ENCODE measurements at places on chromosomes 7 and 10. TPM values are rescaled to one million over a fixed set of nuclear protein-coding genes. Genes with fewer than 3 reads are reported as not detected.

DNA sequence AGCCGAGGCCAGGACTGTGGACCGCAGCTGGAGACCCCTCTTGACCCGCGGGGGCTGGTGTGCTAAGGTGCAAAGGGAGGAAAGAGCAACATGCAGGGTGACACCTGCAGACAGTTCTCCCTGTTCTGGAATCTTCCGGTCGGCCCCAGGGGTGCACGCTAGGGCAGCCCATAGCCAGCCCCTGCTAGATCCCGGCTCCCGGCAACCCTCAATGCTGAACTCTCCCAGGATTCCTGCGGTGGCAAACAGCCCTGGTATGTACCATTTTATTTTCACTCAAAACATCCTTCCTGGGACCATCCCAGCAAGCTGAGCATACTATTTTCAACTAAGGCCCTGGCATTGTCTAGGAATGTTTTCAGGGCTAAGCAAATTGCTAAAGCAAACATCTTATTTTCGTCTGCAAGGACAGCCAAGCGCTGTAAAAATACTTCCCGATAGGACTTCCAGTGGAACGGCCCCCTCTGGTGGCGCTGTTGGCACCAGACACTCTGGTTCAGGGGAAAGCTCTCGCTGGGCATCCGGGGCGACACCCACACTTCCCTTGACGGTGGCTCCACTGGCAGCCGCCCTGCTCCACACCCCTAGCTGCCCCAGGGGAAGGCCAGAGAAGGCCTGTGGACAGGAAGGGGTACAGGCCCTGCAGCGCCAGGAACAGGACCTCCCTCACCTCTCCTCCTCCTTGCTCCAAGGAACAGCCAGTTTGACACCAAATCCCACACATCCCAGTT is 99.4 kb downstream of the CTBP2 start:
- H3K27me3 ChIP-seq: no peaks in the 10 kb centered on the region
- H3K4me3 ChIP-seq: no peak overlapping the region
- peaks cover 5% of the 10 kb centered on the region for H3K36me3 ChIP-seq
- peak; percentile 87 for DNase-seq
- peak overlapping the region; percentile 93 for H3K27ac ChIP-seq

DNA sequence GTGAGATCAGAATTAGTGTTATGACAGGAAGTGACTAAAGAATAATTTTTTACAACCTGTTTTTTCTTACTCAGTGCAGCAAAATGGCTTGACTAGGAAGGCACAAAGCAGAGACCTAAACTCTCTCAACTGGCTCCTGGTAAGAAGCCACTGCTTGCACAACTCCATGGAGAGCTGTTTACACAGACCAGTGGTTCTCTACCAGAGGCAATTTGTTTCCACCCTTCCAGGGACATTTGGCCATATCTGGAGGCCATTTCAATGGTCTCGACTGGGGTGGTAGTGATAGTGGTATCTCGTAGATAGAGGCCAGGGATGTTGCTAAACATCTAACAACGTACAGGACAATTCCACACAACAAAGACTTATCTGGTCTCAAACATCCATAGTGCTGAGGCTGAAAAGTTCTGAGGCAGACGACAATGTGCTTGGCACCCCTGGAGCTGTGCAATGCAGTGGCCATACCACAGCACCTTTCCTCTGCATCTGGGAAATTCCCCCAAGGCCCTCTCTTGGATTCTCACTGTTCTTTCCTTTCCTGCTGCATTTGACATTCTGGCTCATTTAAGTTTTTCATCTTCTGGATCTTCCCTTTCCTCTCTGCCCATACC is 105.4 kb upstream of the LAMB4 start:
- no peak for DNase-seq
- no peaks in the 10 kb centered on the region for H3K36me3 ChIP-seq
- no peak overlapping the region for H3K4me3 ChIP-seq
- H3K27me3 ChIP-seq: no peaks in the 10 kb centered on the region

The CASTOR2 gene
- 67.8 TPM for total RNA-seq

The PTN gene
- 8.6 TPM for total RNA-seq

The GPNMB gene
- total RNA-seq: 74.4 TPM

The KNDC1 gene
- total RNA-seq: 1.8 TPM

DNA sequence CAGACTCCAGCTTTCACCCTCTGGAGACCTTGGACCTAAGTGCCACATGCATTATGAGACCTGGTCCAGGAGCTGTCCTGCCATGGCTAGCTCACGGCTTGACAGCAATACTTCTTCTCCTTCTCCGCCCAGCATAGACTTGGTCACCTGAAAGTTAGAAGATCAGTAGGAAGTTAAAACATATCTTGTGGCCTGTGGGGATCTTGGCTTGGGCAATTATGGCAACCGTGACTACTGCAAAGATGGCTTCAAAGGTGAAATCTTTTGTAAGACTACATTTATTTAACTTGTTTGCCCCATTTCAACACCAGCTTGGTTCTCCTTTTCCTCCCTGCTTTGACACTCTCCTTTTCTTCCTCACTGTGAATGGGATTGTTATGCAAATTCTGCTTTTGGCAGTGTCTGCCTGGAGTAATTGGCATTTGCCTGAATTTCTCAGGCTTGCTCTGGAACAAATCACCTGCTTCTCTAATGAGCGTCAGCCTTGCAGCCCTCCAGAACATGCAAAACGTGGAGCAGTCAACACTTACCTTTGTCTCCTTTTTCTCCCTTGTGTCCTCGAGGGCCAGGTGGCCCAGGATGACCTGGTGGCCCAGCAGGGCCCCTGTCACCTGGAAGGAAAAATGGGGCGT is 53.4 kb downstream of the COL17A1 start:
- H3K27ac ChIP-seq: no peak overlapping the region
- H3K27me3 ChIP-seq: no peaks in the 10 kb centered on the region
- no peak for DNase-seq
- H3K36me3 ChIP-seq: peaks cover 17% of the 10 kb centered on the region

The GPR141 gene
- 0.55 TPM for total RNA-seq

- H3K27ac ChIP-seq: peak overlapping the region; percentile 17
- DNase-seq: peak; percentile 77
- H3K4me1 ChIP-seq: no peaks in the 10 kb centered on the region
Measured at GRCh38 chr10:99993701-99994689, 15.8 kb downstream of the DNMBP start.

- no peak overlapping the region for H3K4me3 ChIP-seq
- H3K36me3 ChIP-seq: no peaks in the 10 kb centered on the region
- H3K4me1 ChIP-seq: no peaks in the 10 kb centered on the region
- H3K27ac ChIP-seq: no peak overlapping the region
- H3K27me3 ChIP-seq: no peaks in the 10 kb centered on the region
Measured at GRCh38 chr10:15563246-15563645, 156.5 kb downstream of the ITGA8 start.

DNA sequence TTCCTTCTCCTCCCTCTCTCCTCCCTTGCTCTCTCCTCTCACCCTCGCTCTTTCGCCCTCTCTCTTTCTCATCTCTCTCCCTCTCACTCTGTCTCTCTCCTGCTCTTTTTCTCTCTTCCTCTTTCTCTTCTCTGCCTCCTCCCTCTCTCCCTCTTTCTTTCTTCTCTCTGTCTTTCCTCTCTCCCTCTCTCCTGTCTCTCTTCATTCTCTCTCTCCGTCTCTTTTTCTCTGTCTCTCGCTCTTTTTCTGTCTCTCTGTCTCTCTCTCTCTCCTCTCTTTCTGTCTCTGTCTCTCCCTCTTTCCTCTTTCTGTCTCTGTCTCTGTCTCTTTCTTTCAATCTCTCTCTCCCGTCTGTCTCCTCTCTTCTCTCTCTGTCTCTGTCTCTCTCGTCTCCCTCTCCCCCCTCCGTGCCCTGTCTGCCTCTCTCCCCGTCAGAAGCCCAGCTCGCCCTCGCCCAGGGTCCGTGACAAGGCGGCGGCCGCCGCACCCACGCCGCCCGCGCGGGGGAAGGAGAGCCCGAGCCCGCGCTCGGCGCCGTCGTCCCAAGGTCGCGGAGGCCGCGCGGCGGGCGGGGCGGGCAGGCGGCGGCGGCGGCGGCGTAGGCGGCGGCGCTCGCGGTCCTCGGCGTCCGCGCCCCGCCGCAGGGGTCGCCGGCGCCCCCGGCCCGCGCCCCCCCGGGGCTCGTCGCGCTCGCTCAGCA is 21.3 kb upstream of the HSPB1 start:
- peaks cover 18% of the 10 kb centered on the region for H3K4me1 ChIP-seq
- no peak for DNase-seq
- H3K27ac ChIP-seq: no peak overlapping the region
- H3K4me3 ChIP-seq: peak overlapping the region; percentile 62
- no peaks in the 10 kb centered on the region for H3K36me3 ChIP-seq

GRCh38 chr7:27179030-27179429 is 4.9 kb upstream of the HOXA10 start:
- no peaks in the 10 kb centered on the region for H3K36me3 ChIP-seq
- H3K27ac ChIP-seq: no peak overlapping the region
- H3K4me1 ChIP-seq: peaks cover 29% of the 10 kb centered on the region

DNA sequence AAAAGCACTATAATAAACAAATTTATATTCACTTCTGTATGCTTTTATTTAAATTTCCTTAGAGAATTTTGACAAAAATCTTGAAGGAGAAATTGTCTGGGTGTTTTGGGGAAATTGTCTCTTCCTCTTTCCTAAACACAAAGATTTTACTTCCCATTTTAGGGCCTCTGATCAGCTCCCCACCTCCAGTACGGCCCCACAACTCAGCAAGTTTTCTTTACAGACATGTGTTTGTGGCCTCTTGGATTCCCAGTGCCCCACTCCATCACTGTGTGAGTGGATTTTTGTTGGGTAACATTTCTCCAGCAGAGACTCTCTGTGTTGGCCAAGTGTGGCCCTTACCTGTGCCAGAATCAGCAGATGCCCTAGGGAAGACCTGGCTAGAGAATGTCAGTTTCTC is 182.8 kb upstream of the CDC14C start:
- H3K27ac ChIP-seq: no peak overlapping the region
- H3K27me3 ChIP-seq: no peaks in the 10 kb centered on the region
- H3K4me1 ChIP-seq: no peaks in the 10 kb centered on the region
- DNase-seq: no peak

DNA sequence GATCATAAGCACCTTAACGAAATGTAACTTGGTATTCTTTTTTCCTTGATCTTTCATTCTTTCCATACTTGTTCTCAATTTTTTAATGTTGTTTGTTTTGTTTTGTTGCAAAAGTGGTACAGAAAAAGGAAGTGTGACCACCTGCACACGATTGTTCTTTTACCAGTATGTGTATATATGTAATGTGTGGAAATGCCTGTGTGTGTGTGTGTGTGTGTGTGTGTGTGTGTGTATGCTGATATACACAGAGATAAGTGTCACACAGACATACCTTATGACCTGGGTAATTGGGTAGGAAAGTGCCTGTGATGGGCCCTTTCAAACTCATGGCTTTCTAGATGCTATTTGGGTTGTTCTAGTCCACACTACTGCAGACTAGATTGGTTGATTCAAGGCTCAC is 14.0 kb downstream of the INHBA start:
- H3K27me3 ChIP-seq: no peaks in the 10 kb centered on the region
- no peak overlapping the region for H3K27ac ChIP-seq
- H3K4me1 ChIP-seq: peaks cover 7% of the 10 kb centered on the region
- no peaks in the 10 kb centered on the region for H3K36me3 ChIP-seq

The UTF1 gene
- total RNA-seq: not detected

DNA sequence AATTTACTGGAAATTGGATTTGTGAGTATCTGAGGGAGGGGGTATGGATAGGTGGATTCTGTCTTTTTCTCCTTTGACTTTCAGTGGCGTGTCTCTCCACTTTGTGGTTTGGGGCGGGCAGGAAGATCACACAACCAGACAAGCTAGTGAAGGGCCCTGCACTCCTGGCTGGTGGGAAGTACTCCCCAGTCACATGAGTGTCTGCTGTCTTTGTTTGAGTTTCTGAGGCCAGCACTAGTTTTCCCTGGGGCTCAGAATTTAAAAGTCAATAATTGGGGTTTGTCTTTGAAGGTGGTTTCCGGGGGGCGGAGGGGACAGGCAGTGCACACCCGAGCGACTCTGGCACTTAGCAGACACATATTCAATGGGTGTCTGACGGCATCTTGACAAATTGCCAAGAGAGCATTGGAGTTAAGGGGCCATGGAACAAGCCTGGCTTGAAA is 120.1 kb downstream of the WDFY4 start:
- H3K27me3 ChIP-seq: no peaks in the 10 kb centered on the region
- H3K4me3 ChIP-seq: no peak overlapping the region
- peak overlapping the region; percentile 31 for H3K27ac ChIP-seq
- DNase-seq: no peak

The HOXA6 gene
- not detected for total RNA-seq

DNA sequence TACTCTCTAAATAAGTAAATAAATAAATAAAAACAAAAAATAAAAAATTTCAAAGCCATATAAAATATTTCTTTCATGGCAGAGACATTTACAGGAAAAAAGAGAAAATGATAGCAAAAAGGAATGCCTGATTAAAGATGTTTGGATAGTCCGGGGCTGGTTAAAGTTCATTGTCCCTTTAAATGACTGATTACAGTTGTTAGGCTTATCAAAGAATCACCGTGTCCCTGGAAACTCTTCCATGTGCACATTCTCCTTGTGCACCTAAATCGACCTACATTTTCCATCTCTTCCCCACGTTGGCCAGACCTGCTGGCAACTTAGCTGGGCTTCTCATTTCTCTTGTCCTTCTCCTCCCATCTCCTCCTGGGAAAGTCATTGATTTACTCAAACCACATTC is 69.1 kb downstream of the ABCB5 start:
- H3K4me3 ChIP-seq: no peak overlapping the region
- no peak for DNase-seq
- no peaks in the 10 kb centered on the region for H3K36me3 ChIP-seq
- no peaks in the 10 kb centered on the region for H3K4me1 ChIP-seq
- no peaks in the 10 kb centered on the region for H3K27me3 ChIP-seq

The KIAA1549 gene
- total RNA-seq: 1.4 TPM

DNA sequence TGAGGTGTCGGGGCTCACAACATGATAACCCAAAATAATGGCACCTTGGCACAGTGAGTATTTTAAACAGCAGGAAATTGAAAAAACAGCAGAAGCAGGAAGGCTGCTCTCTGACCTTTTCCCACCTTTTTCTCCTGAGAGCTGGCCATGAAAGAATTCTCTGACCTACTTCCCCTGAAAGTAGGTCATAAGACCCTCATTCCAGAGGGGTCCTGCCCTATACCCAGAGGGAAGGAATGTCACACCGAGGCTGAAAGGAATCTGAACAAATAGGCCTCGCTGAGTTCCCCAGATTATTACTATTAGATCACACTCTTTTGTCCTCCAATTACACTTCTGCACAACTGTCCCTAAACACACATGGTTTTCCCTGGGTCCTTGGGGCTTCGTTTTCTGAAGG is 18.8 kb downstream of the CPVL start:
- no peak overlapping the region for H3K4me3 ChIP-seq
- no peak for DNase-seq
- H3K36me3 ChIP-seq: no peaks in the 10 kb centered on the region
- H3K4me1 ChIP-seq: no peaks in the 10 kb centered on the region
